Kidney glomerular epithelial cell (primary cell): ENCODE measurements at places on chromosomes 3 and 15.

- DNase-seq = no peak
These were observed 4.3 kb downstream of the ONECUT1 start for GRCh38 chr15:52785672-52786406.

GRCh38 chr3:156615592-156616173, 58.7 kb upstream of the TIPARP start:
- peak; percentile 82 for DNase-seq

DNA sequence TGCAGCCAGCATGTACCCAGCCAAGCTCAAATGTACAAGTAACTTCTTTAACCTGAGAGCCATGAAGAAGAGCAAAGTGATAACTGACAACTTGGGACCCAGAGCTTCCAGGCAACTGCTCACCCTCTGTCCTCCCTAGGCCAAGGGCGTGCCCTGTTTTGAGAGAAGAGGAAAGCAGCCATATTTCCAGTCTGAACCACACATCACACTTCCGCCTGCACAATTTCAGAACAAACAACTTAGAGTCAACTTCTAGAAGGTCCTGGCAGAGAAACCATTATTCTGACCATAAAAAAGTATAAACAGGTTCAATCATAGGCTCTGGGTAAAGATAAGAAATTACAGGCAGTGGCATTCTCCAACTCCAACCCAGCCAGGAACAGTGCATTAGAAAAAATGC, 50.1 kb downstream of the ITGB5 start:
- no peak for DNase-seq

DNA sequence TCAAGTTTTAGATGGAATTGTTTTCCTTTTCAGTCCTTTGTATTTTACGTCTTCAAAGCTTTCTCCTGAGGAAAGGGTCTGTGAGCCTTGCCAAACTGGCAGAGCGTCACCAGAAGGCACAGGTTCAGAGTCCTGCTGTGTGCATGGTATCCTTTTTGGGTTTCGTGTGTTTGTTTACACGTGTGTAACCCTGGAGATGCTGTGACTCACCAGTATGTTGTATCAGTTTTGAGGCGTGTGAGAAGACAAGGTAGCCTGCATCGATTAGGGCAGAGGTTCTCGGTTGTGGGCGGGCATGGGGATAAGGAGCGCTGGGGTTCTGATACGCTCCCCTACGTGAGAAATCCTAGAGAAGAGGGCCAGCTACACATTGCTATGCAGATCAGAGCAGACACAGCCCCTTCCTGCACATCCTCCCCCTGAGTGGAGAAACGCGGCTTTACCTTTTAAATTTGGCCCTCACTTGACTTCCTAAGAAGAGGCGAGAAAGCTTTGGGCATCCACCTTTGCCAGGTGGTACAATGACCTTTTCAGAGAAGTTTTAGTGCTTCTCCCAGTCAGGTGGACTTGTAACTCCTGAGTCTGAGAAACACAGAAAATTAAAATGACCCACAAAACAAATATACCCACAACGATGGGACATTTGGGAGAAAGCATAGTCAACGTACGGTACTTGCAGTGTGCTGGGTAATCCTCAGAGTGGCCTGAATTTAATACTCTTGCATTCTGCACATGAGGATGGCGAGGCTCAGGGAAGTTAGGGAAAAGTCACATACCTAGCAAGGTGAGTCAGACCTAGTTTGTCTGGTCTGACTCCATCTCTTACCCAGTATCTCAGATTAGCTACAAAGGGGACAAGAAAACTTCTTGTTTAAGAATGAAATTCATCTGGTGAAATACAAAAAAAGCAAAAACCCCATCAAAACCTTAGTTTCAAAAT, 38.1 kb downstream of the TRAK1 start:
- no peak for DNase-seq

DNA sequence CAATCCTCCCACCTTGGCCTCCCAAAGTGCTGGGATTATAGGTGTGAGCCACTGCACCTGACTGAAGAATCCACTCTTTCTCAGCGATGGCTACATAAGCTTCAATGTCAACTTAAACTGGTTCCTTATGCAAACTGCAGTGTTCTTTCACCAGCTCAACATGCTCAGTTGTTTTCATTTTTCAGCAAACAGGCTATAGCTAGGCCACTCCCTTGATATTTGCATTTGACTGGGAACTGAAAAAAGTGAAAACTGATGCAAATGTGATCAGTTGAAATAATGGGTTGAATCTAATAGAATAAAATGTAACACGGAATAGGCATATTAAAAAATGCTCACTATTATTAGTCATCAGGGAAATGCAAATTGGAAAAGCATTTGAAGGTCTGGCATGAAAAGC, 74.2 kb upstream of the GCNT3 start:
- no peak for DNase-seq

DNA sequence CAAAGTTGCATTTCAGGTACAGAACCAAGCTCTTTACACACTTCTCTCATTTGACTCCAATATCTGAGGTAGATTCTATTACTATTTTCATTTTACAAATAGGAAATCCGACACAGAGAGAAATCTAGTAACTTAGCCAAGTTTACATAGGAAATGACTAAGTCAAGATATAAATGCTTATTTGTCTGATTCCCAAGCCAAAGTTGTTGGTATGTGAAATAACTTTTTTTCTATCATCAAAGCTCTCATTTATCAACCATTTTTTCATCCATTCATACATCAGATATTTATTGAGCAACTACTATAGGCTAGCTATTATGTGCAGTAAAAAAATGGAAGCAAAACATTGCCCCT, 89.2 kb upstream of the MITF start:
- no peak for DNase-seq

- no peak for DNase-seq
These were observed 15.9 kb upstream of the ACAD9 start for GRCh38 chr3:128863560-128863959.
